Thoracic aorta (tissue), 2 donors: ENCODE measurements at places on chromosomes 6 and 20. TPM values are rescaled to one million over a fixed set of nuclear protein-coding genes. Genes with fewer than 3 reads are reported as not detected.

Gene SIRPD
- total RNA-seq = not detected

Gene CNR1
- total RNA-seq = 25.5 TPM

Gene GRM4
- total RNA-seq = not detected

- H3K4me1 ChIP-seq = peaks cover 21% of the 10 kb centered on the region
- no peak overlapping the region for H3K27ac ChIP-seq
- no peaks in the 10 kb centered on the region for H3K27me3 ChIP-seq
Measured at GRCh38 chr20:45968801-45969711, 2.9 kb downstream of the ZNF335 start.

GRCh38 chr20:4159765-4160490, 144.6 kb upstream of the RNF24 start:
- H3K27me3 ChIP-seq = no peaks in the 10 kb centered on the region
- no peaks in the 10 kb centered on the region for H3K36me3 ChIP-seq
- H3K4me3 ChIP-seq = no peak overlapping the region
- DNase-seq = no peak

DNA sequence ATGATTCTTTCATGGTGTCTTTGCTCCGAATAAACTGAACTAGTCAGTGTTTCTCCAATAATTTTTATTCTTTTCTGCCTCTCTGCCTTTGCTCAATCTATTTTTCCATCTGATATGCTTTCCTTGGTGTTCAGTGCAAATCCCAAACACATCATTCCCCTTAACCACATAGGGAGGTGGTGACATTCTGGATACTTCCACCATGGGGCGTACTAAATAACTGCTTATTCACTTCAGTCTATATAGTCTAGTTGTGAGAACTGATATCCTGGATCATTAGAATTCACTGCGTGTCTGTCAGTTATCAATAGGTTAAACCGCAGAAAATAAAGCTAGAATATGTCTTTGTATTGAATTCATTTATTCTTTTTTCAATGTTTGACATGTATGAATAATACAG, 83.1 kb downstream of the KCNQ5 start:
- DNase-seq = no peak
- no peaks in the 10 kb centered on the region for H3K4me1 ChIP-seq
- H3K36me3 ChIP-seq = no peaks in the 10 kb centered on the region
- H3K27ac ChIP-seq = no peak overlapping the region
- H3K27me3 ChIP-seq = no peaks in the 10 kb centered on the region
- H3K4me3 ChIP-seq = no peak overlapping the region

DNA sequence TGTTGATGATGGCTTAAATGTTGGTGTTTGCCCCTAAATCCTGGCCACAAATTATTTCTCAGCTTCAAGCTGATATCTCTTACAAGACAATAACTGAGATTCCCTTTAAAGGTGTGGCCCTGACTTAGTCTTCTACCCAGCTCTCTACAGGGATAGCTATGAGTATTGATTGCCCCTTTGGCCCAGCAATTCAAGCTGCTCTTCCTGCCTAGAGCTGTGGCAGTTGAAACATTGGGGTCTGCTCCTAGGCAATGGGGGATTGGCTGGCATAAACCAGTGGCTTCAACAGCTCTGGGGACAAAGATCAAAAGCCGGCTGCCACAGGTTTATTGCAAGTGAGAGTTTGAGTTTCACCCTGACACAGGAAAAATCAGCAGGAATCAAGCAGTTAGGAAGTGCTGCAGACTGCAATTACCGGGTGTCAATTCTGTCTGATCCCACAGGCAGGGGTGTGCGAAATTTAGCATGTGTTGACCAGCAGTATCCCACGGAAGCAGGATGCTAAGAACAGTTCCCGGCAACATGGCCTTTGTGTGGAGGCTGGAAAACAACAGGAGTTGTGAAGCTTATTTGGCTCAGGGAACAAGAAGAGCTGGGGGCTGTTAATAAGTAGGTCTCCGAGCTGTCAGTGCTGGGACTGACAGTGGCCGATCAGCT, 66.2 kb upstream of the IYD start:
- H3K4me3 ChIP-seq = no peak overlapping the region
- H3K27ac ChIP-seq = no peak overlapping the region
- DNase-seq = no peak
- H3K36me3 ChIP-seq = no peaks in the 10 kb centered on the region
- no peaks in the 10 kb centered on the region for H3K4me1 ChIP-seq
- no peaks in the 10 kb centered on the region for H3K27me3 ChIP-seq

DNA sequence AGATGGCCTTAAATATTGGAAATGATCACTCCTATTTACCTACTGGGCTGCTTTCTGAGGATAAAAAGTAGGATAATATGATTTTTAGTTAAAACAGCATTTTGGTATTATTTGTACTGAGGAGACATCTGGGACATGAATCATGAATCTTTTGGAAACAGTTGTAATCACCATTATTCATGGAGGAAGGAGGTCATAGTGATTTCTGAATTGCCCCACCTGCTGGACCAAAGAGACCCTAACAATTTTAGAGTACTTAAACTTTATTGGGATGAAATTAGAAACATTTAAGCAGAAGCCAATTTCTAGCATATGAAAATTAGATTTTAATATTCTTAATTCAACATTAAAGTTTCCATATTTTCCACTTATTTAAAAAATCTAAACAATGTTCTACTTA, 108.4 kb upstream of the SIM1 start:
- H3K27me3 ChIP-seq = no peaks in the 10 kb centered on the region
- no peak overlapping the region for H3K27ac ChIP-seq
- DNase-seq = no peak
- H3K36me3 ChIP-seq = no peaks in the 10 kb centered on the region
- H3K4me1 ChIP-seq = no peaks in the 10 kb centered on the region

DNA sequence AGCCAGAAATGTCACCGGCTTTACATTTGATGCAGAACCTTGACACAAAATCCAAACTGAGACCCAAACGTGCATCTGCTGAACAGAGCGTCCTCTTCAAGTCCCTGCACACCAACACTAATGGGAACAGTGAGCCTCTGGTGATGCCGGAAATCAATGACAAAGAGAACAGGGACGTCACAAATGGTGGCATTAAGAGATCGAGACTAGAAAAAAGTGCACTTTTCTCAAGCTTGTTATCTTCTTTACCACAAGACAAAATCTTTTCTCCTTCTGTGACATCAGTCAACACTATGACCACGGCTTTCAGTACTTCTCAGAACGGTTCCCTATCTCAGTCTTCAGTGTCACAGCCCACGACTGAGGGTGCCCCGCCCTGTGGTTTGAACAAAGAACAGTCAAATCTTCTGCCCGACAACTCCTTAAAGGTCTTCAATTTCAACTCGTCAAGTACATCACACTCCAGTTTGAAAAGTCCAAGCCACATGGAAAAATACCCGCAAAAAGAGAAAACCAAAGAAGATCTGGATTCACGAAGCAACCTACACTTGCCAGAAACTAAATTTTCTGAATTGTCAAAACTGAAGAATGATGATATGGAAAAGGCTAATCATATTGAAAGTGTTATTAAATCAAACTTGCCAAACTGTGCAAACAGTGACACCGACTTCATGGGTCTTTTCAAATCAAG, 108.4 kb downstream of the RTN4IP1 start:
- H3K27me3 ChIP-seq = no peaks in the 10 kb centered on the region
- no peaks in the 10 kb centered on the region for H3K4me1 ChIP-seq
- peak overlapping the region; percentile 3 for H3K4me3 ChIP-seq
